ENCODE measurements at places on chromosomes 5 and 9.

- no peak for DNase-seq
Measured at GRCh38 chr5:17441351-17441750, 56.7 kb upstream of the TAF11L2 start.

DNA sequence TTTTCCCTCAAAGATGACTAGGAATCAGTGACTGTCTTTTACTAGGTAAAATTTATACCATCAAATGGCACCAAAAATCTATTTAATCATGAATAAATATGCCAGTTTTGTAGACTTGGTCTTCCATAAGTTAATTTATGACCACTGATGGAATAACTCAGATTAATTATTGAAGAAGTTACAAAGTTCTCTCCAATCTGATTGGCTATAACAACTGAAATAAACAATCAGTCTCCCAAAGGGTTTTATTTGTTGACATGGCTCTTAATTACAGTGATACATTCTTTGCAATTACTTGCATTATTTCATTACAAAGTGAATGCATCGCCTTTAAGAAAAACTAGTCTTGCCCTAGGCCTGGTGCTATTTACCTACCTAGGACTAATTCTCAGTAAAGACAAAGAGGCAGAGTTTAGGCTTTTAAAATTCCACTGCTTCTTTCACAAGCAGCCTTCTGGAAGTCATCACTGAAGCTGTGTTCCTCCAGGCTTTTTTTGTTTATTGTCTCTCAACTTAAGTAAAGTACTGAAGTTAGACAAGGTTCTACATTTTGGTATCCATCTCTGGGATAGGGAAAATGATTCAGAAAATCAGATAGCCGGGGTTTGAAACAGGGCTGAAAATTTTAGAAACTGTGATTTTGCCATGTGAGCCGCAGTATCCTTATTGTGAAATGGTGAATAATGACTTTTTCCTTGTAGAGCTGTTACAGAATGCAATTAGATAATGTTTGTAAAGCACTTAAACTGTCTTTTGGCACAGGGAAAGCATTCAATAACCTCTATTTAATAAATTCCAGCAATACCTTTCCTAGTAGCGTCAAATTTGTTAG is 2.5 kb downstream of the STOM start:
- DNase-seq, result no peak

- no peak for DNase-seq
Measured at GRCh38 chr9:110031511-110032173, 176.3 kb downstream of the C9orf152 start.

- no peak for DNase-seq
Measured at GRCh38 chr9:113454914-113455761, 8.4 kb upstream of the RGS3 start.

DNA sequence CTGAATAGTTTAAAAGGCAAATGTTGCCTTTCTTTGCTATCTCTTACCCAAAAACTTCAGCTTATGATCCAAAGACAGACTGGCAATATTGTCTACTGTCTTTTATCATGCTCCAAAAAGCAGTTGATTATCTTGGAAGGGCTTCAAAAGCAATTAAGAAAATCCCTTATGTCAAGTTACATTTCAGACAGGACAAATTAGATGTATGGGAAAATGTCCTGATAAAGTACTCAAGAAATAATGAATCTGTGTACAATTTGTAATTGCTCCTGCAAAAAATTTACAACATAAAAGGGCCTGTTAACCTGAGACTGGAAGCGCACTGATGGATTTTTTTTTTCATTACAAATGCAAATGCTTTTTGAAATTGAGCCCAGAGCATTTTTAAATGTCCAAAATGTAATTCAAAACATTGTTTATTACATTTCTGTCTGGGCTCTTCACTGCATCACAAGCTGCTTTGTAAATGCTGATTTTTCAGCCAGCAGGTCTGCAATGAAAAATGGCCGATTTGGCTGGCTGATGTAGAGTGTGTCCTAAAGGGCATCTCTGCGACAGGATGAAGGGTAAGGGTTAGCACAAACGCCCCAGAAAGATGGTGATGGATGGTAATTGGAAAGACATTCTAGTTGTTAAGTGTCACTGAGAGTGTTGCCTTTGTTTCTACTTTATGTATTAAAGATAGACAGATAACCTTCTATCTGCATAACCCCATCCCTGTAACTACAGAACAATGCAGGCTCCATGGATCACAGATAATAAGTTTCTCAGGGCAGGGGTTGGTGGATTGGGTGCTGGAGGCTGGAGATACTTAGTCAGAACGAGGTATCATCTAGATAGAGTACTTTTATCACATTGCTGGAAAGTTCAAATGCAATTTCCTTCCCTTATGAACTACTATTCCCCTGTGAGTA is 27.0 kb downstream of the MAT2B start:
- DNase-seq, result no peak

GRCh38 chr5:72021651-72022357 is 85.5 kb upstream of the MAP1B start:
- DNase-seq, result no peak

GRCh38 chr5:135623186-135623715 is 44.5 kb upstream of the CXCL14 start:
- DNase-seq, result no peak

DNA sequence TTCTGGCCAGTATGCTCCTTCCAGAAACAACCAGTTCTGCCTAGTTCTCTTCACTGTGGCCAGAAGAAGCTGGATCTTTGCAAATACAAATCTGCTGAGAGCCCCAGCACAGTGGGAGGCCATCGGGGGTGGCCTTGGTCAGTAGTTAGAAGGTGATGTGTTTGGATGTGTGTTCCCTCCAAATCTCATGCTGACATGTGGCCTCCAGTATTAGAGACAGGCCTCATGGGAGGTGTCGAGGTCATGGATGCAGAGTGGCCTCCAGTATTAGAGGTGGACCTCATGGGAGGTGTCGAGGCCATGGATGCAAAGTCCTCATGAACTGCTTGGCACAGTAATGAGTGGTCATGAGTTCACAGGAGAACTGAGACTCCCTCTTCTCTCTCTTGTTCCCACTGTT is 7.6 kb upstream of the IRX2 start:
- DNase-seq, result no peak

- DNase-seq, result no peak
Measured at GRCh38 chr5:96576876-96577275, 85.3 kb upstream of the CAST start.

DNA sequence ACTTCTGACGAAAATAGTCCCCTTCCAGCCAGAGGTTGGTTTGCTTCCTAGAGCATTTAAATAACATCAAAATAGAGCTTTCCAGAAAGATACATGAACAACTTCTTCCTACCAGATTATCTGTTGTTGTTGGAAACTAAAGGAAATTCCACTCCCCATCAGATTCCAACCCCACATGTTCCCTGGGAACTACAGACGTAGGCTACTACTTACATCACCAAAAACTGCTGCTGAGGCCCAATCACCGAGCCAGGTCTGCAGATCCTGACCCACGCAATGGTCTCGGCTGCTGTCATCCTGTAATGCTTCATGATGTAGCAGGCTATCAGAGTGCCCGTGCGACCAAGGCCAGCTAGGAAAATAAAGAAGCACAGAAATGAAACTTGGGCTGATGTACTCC is 73.4 kb downstream of the HABP4 start:
- no peak for DNase-seq

- no peak for DNase-seq
Measured at GRCh38 chr5:77418162-77418561, 74.0 kb downstream of the WDR41 start.

- DNase-seq, result no peak
Measured at GRCh38 chr5:28408186-28408585, 1369.8 kb upstream of the CDH9 start.

DNA sequence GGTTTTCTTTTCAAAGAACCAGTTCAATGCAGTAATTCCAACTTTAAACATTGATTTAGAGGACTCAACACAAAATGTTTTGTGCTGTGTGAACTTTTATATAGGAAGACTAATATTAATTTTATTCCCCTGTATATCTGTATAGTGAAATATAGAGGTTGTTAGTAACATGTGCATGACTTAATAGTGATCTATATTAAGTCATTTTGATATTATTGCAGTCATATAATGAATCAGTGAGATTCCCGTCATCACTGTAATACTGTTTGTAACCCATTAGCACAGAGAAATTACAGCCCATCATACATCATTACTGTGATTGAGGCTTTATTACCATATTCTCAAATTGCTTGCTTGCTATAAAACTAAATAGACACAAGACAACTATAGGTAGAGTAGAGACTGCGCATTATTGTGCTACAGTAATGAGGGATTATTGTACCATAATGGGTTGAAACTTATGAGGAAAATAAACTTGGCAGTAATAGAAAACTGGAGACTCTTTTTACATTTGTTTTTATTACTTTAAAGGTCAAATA is 170.7 kb downstream of the RANBP17 start:
- DNase-seq, result no peak

DNA sequence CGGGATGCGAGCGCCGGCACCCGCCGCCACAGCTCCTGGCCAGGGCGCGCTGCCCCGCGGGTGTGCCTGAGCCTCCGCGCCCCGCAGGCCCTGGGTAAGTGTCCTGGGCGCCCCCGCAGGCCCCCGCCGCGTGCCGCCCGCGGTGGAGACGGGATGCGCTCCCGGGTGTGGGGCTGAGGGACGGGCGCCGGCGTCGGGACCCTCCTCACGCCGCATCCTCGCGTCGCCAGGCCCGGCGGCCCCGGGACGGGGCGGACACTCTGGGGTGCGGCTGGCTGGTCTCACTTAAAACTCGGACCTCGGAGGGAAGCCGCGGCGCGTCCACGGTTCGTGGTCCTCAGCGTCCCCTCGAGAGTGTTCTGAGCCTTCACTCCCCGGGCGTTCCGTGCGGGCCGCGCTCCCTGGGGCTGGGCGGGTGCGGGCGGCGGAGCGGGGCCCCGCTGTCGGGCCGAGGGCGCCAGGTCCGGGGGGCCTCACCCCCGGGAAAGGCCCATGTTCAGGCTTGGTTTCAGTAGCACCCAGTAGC is 275 bp downstream of the AHRR start:
- DNase-seq, result no peak

- DNase-seq, result no peak
Measured at GRCh38 chr5:112217843-112218579, 201.1 kb downstream of the EPB41L4A start.

- DNase-seq, result no peak
Measured at GRCh38 chr5:95953021-95953702, 8.5 kb downstream of the ELL2 start.

GRCh38 chr5:67206929-67207328 is 10.3 kb upstream of the CD180 start:
- peak; percentile 32 for DNase-seq

DNA sequence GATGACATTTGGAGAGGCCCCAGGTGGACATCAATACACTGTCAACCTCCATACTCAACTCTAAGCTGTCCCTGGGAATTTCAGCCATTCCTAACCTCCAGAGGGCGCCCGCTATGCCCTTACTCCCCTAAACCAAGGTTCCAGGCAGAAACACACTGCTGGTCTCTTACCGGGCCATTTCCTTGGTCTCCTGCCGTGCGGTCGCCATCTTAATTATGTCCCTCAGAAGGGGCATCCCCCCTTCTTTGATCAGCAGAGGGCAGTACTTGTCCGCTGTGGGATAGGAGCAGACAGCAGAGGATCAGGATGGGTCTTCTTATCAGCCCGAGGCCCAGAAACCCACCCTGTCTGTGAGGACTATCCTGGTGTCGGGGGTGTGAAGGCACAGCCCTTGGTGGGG is 9.3 kb upstream of the ZDHHC12 start:
- DNase-seq, result peak; percentile 37

- no peak for DNase-seq
Measured at GRCh38 chr9:122827761-122828093, 661 bp downstream of the PDCL start.

DNA sequence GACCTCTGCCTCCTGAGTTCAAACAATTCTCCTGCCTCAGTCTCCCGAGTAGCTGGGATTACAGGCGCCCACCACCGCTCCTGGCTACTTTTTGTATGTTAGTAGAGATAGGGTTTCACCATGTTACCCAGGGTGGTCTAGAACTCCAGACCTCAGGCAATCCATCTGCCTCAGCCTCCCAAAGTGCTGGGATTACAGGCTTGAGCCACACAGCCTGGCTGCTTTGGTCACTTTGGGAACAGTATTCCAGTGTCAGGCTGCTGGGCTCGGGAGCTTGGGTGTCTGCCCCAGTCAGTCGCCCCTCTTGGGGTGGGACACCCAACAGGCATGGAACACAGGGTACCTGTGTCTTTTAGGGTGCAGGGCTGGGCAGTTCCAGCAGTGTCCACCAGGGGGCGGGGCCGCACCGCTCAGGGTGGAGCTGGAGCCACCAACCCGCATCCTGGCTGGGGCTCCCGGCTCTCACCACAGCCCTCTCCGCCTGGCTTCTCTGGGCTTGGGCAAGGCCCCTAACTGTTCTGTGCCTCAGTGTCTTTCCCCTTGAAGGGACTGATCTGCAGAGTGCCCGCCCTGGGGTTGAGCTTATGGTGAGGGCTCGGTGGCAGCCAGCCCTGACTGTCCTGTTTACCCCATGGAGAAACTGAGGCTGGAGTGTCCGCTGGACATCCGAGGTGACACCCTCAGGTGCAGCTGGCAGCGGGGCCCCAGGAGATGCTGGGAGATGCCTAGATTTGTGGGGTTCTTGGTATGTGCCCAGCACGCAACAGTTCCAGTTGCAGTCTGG is 6.4 kb upstream of the RNU6ATAC start:
- DNase-seq, result no peak

GRCh38 chr9:98627296-98627695 is 81.4 kb downstream of the GABBR2 start:
- DNase-seq, result no peak

GRCh38 chr5:144815131-144815530 is 644.5 kb downstream of the KCTD16 start:
- DNase-seq, result no peak

DNA sequence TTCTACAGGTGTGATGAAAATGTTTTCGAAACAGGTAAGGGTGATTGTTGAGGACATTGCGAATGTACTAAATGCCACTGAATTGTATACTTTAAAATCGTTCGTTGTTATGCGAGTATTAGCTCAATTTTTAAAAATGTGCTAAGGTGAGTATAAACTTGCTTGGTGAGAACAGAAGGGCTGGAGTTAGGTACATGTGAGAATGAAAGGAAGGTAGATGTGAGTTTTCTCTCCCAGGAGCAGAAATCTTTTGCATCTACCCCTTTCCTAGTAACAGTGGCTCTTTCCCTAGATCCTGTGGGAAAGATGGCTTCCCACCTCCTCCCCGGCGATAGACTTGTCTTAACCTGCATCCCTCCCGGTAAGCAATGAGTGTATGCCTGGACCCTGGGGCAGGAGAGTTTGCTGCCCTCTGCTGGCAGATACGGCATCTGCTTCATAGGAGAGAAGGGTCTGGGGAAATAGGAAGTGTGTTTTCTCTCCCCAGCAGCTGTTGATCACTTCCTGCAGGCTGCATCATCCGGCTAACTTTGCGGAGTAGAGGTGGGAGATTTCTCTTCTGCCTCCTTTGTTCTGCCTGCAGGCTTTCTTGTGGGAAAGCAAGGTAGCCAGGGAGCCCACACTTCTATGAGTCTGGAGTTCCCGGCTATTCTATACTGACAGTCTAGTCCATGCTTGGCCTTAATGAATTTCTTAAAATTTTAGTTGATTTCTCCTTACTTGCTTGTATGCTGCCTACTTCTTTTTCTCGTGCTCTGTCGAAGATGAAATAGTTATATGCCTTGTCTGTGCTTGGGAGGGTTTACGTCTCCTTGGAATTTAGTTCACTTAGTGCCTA is 373.3 kb upstream of the SEMA6A start:
- peak; percentile 34 for DNase-seq
